Stimulated activated naive CD4-positive, alpha-beta T cell treated with Interleukin-2 at 50 U/mL for 16 hours (primary cell): ENCODE measurements at places on chromosomes 11 and 22.

DNA sequence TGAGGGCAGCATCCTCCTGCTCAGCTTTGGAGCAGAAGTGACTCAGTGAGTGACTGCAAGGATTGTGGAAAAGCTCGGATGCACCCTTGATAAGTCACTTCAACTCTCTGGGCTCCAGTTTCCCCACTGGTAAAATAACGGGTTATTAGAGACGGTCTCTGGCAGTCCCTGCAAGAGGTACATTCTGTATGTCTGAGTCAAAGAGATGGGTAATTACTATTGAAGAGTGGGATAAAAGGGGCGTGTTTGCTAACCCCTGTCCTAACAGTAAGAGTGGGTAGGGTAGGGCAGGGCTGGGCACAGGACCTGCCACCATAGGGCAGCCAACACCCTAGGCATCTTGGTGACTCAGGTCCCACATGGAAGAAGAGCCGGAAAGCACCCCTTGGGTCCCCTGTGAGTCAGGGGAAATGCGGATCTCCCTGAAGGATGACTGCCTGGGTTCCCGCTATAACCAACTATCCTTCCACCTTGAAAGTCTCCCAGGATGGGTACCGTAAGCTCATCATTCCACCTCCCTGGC is 7.3 kb upstream of the AHNAK start:
- DNase-seq = no peak

DNA sequence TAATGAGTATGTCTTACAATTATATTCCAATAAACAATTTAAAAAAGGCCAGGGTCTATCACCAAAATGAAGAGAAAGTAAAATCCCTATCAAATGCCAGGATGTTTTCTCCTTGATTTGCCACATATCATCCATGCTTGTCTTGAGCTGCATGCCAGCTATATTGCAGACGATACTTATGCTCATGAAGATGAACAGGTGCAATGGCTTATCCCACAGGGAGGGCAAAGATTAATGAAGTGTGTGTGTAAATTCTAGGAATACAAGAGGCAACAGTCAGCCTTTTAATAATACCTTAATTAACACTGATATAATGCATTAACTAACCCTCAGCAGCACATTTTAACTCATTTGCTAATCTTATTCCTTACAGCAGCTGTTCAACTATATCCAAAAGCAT is 850.5 kb downstream of the KCNA4 start:
- no peak for DNase-seq

- DNase-seq = no peak
Measured at GRCh38 chr11:37450613-37451012, 852.6 kb upstream of the RAG2 start.

GRCh38 chr11:9927670-9928069 is 263.8 kb downstream of the SWAP70 start:
- no peak for DNase-seq

- no peak for DNase-seq
Measured at GRCh38 chr22:44112191-44112590, 68.5 kb upstream of the PARVG start.

DNA sequence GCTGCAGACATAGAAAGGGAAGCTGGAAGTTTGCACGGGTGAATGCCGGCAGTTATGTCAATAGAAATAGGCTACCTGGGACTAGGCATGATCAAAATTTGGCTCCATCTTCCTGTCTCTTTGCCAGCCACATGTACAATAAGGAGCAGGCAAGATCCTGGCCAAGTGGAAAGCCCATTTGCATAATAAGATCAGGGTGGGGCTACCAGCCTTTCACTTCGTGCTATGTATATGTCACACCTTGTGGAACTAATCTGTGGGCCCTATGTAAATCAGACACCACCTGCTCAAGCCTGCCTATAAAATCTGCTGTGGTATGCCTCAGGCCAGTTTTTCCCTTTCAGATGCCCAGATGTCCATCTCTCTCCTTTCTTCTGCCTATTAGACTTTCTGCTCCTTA is 79.3 kb upstream of the DRD2 start:
- no peak for DNase-seq

- no peak for DNase-seq
Measured at GRCh38 chr11:85735876-85736460, 50.0 kb upstream of the CCDC89 start.

GRCh38 chr22:32862936-32863661 is 61.6 kb downstream of the TIMP3 start:
- DNase-seq = no peak

GRCh38 chr22:46401370-46401769 is 65.9 kb downstream of the TRMU start:
- DNase-seq = no peak

- DNase-seq = no peak
Measured at GRCh38 chr11:93236741-93237675, 39.2 kb upstream of the SLC36A4 start.

DNA sequence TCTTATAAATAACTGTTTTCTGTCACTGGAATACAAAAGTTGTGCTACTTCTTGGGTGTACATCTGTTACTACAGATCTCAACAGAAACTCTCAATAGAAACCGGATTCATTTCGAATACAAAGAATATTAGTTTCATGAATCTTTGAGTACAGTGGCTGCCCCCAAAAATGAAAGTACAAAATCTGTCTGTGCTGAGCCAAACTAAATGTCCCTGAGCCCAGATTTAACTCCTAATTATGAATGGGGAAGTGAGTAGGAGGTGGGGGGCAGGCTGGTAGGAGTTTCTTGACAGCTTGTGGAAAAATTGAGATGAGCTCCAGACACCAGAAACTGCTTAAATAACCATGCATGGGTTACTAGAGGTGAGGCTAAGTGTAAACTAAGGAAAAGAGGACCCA is 41.6 kb downstream of the PITPNB start:
- no peak for DNase-seq

GRCh38 chr11:56103210-56103737 is at the start of gene OR8H2:
Gene OR8H2 (plus strand): TSS chr11:56103687. CDS start chr11:56105043, 1,356 bp downstream.
- DNase-seq = no peak

GRCh38 chr11:87374038-87374807 is 336.5 kb downstream of the TMEM135 start:
- DNase-seq = no peak

DNA sequence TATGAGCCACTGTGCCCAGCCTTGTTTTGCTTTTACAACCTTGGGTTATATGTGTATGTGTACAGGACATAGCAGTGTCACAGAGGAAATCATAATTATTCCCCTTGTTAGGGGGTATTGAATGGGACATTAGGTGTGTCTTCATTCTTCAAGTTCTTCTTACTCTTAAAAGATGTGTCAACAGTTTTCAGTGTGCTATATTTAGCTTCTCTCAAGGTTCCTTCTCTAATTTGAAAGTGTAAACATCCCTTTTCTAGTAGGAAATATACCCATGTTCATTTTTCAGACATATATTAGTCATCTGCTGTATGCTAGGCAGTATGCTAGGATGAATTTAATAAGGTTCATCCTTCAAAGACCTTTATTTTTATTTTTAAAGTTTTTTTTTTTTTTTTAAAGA is 17.1 kb downstream of the PCF11 start:
- DNase-seq = no peak

- no peak for DNase-seq
Measured at GRCh38 chr11:34806875-34807274, 109.3 kb downstream of the APIP start.

- no peak for DNase-seq
Measured at GRCh38 chr11:78034623-78035022, 11.5 kb upstream of the KCTD14 start.

- DNase-seq = no peak
Measured at GRCh38 chr11:107623183-107623582, 32.2 kb downstream of the ELMOD1 start.

- DNase-seq = no peak
Measured at GRCh38 chr11:22076271-22076930, 116.5 kb upstream of the ANO5 start.

DNA sequence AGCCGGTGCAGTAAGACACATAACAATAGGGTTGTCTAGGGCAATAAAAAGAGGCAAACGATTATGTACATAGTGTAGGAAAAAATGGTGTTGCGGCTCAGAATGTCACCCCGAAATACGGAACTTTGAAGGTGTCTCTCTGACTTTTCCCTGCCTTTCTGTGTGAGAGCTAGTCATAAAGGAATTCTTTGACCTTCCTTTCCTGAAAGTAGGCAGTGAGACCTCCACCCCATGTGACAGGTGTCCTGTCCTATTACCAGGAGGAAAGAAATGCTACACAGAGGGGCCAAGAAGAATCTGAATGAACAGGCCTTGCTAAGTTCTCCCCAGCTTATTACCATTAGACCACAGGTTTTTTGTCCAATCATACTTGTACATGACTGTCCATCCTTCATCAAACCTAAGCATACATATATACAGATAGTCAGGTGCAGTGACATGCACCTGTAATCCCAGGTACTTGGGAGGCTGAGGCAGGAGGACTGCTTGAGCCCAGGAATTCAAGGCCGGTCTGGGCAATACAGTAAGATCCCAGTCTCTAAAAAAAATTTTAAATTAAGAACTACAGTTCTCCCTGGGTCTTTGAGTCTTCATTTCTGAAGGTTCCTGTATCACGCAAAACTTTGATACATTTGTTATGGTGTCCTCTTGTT is 16.1 kb upstream of the TOP3B start:
- no peak for DNase-seq

DNA sequence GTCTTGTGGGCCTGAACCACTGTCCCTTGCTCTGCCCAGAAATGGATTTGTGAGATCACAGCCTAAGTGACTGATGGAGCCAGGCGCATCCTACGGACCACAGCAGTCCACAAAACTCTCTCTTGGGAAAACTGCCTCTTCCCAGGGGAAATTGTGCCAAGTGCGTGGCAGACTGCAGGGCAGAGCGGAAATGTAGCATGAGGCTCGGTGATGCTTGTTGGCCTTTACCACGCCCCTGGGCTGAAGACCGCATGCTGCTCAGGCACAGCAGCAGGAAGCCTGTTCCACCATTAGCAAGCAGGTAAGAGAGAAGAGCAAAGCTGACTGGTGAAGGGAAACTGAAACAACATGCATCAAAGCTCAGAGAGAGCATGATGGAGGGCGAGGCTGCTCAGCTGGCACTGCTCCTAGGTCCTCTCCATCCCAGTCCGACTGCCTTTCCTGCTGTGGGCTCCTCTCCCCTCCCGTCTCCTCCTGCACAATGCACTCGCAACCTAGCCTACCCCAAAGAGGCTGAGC is 26.5 kb upstream of the SCARF2 start:
- DNase-seq = peak; percentile 42
